Prostate gland (tissue), 2 donors: ENCODE measurements at places on chromosomes 5 and 9. TPM values are rescaled to one million over a fixed set of nuclear protein-coding genes. Genes with fewer than 3 reads are reported as not detected.

The TRIM14 gene
- total RNA-seq: 23.4 TPM

The SH3RF2 gene
- total RNA-seq: 43.9 TPM

GRCh38 chr5:120260651-120261050 lies 203.4 kb upstream of the PRR16 start:
- no peak overlapping the region for H3K27ac ChIP-seq
- H3K4me1 ChIP-seq: no peaks in the 10 kb centered on the region
- no peaks in the 10 kb centered on the region for H3K27me3 ChIP-seq

GRCh38 chr9:89793551-89793950 lies 188.7 kb downstream of the GADD45G start:
- H3K27me3 ChIP-seq: no peaks in the 10 kb centered on the region
- H3K27ac ChIP-seq: no peak overlapping the region
- no peak overlapping the region for H3K4me3 ChIP-seq

The CPEB4 gene
- 45.3 TPM for total RNA-seq

The ZCCHC10 gene
- total RNA-seq: 10.5 TPM
